ENCODE measurements at places on chromosomes 2 and 18. TPM values are rescaled to one million over a fixed set of nuclear protein-coding genes. Genes with fewer than 3 reads are reported as not detected.

Gene WDPCP
- total RNA-seq = 9.7 TPM

Gene DPYSL5
- total RNA-seq = not detected

Gene MFSD2B
- total RNA-seq = not detected

Gene BUB1
- 7.7 TPM for total RNA-seq

Gene PLCD4
- total RNA-seq = 1.4 TPM

Gene GREB1
- total RNA-seq = 6.1 TPM

GRCh38 chr2:207066791-207067460, 98.8 kb downstream of the KLF7 start:
- no peak for DNase-seq

- no peak for DNase-seq
These were observed 91.6 kb upstream of the MGAT4A start for GRCh38 chr2:98822301-98823164.

DNA sequence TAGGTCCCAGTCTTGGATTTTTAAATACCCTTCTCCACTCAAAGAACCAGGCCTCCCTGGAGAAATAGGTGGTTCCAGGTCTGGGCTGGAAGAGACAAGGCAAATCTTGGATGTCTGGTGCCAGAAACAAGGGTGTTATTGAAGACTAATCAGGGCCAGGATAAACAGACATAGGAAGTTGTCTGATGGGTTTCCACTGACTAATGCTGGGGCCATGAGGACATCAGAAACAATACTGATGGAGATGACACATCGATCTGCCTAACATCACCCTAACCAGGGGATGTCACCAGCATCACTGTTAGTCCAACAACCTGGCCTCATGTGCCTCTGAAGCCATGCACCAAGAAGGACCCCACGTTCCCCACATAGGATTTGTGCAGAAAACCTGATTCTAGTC, 42.5 kb upstream of the GLI2 start:
- DNase-seq = no peak

GRCh38 chr2:177474301-177474700, 81.7 kb downstream of the AGPS start:
- no peak for DNase-seq

DNA sequence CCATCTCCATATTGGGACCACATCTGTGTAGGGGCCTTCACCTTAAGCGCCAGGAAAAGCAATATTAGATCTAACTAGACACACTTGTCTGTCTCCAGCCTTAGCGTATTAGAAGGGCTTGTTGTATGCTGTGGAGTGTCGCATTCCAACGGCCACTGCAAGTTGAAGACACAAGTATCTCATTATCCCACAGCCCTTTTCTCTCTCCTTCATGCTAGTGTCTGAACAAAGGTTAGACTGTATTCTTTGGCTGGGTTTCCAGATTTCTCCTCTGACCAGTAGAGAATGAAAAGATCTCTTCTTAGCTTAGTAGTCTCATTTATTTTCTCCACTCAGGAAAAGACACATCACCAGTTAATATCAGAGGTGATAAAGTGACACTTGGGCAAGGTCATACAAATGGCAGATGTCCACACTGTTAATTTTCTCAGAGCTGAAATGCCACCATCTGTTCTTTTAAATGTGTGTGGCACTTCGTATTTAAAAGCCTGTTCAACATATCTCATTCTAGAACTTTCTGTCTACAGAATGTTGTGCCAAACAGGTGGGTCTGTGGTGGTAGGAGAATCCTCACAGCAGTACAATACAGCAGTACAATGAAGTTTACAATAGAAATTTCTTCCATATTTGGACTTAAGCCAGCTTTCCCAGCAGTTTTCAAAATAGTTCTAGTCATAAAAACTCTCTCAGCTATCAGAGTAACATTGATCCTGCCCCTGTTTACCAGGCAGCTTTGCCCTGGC, 94.0 kb upstream of the ITGA6 start:
- no peak for DNase-seq

GRCh38 chr2:123438251-123438650, 586.8 kb upstream of the CNTNAP5 start:
- DNase-seq = no peak

DNA sequence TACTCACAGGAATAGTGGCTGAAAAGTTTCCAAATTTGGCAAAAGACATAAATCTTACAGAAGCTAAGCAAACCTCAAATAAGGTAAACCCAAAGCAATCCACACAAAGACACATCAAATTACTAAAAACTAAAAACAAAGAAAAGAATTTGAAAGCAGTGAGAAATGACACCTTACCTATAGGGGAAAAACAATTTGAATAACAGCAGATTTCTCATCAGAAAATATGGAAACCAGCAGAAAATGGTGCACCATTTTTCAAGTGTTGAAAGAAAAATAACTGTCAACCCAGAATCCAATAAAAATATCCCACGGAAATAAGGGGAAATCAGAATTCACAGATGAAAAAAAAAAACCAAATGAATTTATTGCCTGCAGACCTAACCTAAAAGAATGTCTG, 138.6 kb downstream of the PIGN start:
- no peak for DNase-seq

GRCh38 chr2:102422910-102423309, at the start of gene IL18RAP:
TSS of gene IL18RAP (plus strand) at chr2:102423160. CDS start at chr2:102423278, 118 bp downstream.
- DNase-seq = no peak

DNA sequence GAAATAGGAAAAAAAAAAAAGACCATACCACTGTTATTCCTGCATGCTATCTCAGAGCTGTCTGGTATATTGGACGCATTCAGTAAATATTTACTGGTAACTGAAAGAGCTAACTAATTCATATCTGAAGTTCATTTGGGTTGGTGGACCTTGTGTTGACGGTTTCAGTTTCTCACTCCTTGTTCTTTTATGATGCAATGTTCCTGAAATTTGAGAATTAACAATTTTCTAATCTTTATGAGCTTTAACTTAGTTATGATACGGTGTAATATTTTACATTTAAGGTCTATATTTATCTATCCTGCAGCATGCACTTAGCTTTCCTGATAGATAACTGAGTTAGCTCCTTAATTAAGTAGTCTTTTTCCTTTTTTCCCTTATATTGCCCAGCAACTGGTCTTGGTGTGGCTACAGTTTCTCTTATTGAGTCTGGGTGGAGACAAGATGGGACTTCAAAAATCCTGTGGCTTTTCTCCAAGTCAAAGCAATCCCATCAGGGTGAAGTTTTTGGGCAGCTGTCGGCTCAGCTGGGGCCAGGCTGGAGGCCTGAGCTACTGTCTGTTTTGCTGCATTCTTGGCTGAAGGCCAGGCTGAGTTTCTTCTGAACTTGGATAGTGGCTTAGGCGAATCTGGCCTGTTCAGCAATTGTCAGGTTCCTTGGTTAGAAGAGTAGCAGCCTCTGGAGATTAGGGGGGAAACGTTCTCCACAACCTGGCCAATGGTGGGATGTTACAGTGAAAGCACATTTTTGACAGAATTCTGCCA, 78.4 kb upstream of the MEX3C start:
- DNase-seq = no peak

DNA sequence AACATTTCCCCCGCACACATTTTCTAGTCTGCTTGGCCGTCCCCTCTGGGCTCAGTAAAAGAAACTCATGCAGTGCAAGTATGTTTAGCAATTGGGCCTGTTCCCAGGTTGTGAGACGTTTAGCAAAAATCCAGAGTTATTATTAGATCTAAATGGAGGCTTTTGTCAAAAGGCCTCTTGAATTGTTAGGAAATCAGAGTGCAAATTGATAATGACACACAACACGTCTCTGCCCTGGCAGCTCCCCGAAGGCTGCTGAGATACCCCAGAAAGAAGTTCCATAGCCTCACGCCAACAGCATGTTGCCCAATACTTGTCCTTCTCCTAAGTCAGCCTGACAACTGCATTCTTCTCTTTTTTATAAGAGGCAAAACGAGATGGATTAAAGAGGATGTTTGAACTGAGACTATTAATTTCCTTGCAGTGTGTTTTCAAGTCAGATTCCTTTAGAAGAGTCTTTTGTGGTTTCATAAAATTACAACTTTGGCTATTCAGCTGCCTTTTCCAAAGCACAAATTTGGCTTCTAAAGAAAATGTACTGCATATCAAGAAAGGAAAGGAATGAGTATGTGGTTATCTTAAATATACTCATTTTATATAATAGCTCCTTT, 202.2 kb downstream of the TRIB2 start:
- DNase-seq = no peak

GRCh38 chr2:117833911-117834310, 19.4 kb downstream of the DDX18 start:
- DNase-seq = no peak

- DNase-seq = no peak
These were observed 609.5 kb upstream of the SLC8A1 start for GRCh38 chr2:41061356-41061755.

Data from suprapubic skin (tissue), 4 donors.